NCI-H748 treated with DMSO at 0.1 percent for 48 hours (cell line): ENCODE measurements at places on chromosomes 16 and 17.

- no peak for DNase-seq
Observed at GRCh38 chr16:66508248-66508913, 41.5 kb downstream of the TK2 start.

DNA sequence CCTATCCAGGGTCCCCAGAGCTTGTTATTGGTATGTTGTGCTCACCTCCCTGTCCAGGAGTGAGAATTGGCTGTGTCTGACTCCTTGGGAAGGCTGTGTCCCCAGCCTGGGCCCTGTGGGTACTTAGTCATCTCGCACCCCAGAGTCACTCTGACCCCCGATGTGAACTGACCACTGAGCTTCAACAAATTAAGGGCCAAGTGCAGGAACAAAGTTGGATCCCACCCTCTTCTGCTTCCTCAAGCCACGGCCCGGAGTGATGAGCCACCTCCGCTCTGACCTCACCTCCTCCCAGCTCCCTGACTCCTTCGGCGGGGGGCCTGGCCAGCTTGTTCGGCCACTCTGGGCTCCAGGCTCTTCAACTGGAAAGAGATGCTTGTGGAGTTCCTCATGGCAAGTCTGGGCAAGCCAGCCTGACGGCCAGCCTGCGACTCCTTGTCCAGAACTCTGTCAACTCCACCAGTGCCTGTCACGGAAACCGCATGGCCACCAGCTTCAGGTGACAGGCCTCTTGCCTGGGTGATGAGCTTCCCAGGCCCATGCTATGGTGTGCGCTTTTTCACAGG, 22.3 kb upstream of the MPRIP start:
- DNase-seq = no peak

GRCh38 chr17:34312080-34312479, 7.2 kb upstream of the CCL8 start:
- no peak for DNase-seq

GRCh38 chr17:79977161-79977631, 58.5 kb downstream of the TBC1D16 start:
- no peak for DNase-seq

GRCh38 chr17:47864791-47865216, 13.8 kb upstream of the SP6 start:
- no peak for DNase-seq

DNA sequence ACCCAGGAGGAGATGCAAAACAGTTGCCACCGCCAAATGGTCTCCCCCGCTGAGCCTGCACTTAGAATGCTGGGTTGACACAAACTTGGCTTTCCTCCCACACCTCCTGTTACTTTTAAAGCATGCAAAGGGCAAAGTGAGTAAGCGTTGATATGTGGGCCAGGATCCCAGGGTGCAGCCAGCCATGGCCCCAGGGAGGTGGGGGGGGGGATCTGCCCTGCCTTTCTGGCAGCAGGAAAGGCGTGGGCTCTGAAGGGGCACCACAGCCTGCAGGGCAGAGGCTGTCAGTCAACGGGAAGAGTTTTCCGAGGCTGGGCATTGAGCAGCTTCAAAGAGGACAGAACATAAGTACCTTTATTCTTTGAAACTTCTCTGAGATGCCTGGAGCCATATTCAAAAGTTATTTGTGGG, 142.3 kb downstream of the ABCC12 start:
- no peak for DNase-seq

DNA sequence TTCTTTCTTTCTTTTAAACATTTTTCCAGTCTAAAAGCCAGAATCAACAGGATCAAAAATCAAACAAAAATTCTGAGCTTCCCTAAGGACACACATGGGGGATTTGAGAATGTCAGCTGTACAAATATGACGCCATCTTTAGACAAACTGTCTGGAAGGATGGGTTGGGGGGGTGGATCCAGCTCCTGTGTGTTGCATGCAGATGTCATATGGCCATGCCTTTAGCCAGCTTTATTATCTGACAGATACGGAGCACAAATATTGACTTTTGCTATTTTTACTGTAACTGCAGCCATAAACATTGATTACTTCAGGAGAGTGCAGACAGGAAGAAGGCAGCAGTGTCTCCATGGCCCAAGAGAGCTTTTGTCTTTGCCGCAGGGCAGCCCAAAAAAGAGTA, 279.4 kb upstream of the ELAC2 start:
- peak; percentile 94 for DNase-seq

DNA sequence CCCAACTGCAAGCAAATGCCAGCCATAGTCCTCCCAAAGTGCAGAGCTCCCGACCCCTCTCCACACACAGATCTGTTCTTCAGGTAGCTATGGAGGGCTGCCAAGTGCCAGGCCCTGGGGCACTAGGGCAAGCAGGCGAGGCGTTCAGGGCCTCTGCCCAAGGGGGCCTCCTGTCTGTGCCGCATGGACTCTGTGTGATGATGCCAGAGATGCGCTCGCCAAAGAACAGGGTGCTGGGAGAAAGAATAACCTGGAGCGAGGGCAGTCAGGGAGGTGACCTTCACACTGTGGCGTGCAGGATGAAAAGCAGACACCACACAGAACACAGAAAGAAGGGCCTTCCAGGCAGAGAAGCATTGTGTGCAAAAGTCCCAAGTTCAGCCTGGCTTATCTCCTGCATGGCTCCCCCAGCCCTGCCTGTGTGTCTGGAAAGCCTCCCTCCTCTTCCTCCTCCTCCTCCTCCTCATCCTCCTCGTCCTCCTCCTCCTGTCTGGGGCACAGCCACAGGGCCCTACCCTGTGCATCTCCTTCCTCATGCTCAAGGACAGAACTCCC, 44.2 kb downstream of the PEMT start:
- DNase-seq = no peak

DNA sequence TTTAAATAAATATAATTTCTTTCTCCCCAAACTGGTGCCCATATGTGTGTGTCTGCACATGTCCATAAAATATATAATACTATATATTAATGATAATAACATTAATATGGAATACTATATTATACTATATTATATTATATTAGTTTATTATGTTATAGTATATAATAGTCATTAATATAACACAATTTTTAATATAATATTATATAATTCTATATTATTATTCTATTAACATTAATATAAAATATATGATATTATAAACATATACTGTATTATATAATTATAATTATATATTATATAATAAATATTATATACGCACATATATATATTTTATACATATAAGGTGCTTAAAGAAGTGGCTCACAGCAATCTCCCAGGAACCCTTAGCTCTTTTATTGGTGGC, 513.0 kb upstream of the CDH11 start:
- DNase-seq = no peak

DNA sequence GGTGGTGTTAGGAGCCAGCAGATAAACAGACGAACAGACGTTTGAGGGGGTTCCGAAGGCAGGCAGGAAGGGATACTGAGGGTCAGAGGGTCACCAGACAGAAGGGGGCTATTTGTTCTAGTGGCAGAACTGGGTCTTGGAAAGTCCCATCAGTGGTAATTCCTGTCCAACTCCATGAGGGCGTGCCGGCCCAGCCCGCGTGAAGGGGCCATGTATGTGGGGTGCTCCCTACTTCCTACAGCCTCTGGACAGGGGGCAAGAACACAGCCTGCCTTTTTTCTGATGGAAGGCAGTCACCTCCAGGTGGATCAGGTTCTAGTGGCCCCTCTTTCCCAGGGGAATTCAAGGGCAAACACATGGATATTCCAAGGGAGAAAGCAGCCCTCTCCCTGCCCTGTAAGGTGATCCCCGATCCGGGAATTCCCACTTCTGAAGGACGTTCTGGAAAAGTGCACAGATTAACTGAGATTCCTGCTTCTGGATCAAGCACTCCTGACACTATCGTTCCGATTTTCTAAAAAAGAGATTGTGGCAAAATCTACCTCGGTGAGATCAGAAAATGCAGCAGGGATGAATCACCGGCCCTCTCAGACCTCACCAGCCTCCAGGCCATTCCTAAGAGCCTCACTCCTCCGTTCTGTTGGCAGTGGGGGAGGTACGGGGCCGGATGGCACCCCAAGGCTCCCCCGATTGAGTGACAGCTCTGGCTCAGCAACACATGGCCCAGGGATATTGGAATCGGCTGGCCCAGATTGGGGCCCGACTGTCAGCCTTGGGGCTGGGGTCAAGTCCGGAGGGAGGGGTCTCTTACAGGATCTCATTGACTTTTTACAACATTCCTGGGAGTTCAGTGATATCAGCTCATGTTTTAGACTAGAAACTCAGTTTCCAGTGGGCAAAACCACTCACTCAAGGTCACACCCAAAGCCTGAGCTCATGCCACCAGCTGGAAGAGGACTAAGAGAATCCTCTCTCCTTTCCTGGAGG, 12.4 kb downstream of the STX1B start:
- DNase-seq = no peak

GRCh38 chr17:58252141-58252540, 13.8 kb downstream of the LPO start:
- DNase-seq = no peak

- no peak for DNase-seq
Observed at GRCh38 chr16:3485097-3485745, 10.1 kb downstream of the C16orf90 start.

- DNase-seq = no peak
Observed at GRCh38 chr17:49383060-49383459, 21.0 kb upstream of the ZNF652 start.
